GM12891 (cell line): ENCODE measurements at places on chromosomes 5 and 9.

GRCh38 chr5:173733425-173733824 lies 117.0 kb upstream of the BOD1 start:
- DNase-seq: no peak

- DNase-seq: peak; percentile 18
Observed at GRCh38 chr9:100437860-100438805, 11.2 kb downstream of the MSANTD3 start.

GRCh38 chr9:29183971-29184370 lies 1610.7 kb upstream of the C9orf72 start:
- DNase-seq: no peak

DNA sequence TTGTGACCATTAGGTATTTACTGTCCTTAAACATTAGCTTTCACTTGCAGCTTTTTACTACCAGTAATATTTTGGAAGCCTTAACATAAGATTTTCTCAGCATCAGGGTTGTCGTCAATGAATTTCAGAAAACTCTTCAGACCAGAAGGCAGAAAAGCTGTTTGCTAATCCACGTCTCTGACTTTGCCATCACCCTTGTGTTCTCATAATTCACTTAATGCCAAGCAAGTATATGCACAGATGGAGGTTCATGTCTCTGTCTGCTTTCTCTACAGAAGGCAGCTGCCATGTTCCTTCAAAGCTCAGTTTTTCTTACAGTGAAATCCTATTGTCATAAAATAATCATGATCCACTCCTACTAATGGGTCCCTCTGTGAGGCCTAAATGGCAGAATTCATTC lies 37.7 kb upstream of the LRRC19 start:
- DNase-seq: no peak

DNA sequence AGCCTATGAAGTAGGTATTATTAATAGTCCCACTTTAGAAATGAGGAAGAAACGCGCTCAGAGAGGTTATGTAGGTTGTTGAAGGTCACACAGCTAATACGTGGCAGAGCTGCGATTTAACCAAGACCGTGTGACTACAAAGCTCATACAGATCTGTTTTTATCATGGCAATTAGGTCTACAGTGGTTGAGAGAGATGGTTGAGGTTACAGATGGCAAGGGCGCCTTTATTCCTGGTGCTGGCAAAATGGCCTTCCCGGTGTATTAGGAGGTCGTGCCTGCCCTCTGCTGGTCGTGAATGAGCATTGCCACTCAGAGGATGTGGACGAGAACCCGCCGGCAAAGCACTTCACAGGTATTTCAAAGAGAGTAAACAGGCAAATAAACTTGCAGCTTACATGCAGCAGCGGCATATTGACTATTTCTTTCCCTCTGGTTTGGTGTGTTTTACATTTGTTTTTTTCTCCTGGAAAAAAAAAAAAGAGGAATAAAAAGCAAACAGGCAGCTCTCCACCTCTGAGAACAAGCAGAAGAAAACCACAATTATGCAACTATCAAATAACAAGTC lies 65.3 kb upstream of the EGFLAM start:
- peak; percentile 43 for DNase-seq

DNA sequence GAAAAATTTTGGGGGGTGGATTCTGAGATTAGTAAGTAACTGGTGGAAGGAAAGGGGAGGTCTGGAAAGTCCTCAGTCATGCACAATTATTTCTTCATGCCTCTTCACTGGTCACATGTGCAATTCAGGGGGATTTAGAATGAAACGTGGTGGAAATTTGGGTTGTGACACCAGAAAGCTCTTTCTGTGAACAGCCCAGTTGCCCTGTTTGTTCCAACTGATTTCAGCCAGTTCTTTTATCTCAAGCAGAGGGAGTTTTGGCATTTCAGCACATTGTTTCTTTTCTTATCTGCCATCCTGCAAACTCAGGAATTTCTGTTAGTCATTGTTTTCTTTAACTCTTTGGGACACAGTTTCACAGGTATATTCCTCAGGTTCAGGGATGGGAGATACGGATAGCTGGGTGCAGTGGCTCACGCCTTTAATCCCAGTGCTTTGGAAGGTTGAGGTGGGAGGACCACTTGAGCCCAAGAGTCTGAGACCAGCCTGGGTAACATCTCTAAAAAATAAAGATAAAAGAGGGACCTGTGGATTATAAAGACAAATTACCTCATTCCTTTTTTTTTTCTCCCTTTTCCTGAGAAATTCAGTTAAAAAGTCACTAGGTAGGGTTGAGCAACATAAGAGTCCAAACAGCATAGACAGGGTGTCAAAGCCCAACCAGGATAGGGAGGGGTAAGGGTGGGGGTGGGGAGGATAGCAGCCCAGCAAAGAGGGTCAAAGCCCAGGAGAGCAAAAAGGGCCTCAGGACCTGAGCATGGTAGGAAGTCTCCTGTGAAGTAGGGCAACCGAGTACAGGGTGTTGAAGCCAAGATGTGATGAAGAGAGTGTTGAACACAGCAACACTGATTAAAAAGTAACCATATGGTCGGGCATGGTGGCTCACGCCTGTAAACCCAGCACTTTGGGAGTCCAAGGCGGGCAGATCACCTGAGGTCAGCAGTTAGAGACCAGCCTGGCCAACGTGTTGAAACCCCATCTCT lies 5.4 kb upstream of the B4GALT1 start:
- DNase-seq: no peak

- no peak for DNase-seq
Observed at GRCh38 chr5:112156211-112156610, 262.9 kb downstream of the EPB41L4A start.

DNA sequence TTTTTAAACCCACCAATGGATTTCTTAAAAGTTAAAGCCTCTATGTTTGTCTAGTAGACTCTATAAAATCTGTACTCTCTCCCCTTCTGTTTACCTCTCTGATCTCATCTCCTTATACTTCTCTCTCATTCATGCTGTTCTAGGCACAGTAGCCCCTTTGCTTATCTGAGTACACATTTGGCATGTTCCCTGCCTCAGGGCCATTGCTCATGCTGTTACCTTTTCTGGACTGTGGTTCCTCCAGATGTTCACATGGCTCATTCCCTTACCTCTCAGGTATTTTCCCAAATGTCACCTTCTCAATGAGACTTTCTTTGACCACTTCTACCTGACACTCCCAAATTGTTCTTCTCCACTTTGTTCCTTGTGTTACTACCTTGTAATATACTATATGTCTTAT lies 176.1 kb downstream of the CWC27 start:
- no peak for DNase-seq

DNA sequence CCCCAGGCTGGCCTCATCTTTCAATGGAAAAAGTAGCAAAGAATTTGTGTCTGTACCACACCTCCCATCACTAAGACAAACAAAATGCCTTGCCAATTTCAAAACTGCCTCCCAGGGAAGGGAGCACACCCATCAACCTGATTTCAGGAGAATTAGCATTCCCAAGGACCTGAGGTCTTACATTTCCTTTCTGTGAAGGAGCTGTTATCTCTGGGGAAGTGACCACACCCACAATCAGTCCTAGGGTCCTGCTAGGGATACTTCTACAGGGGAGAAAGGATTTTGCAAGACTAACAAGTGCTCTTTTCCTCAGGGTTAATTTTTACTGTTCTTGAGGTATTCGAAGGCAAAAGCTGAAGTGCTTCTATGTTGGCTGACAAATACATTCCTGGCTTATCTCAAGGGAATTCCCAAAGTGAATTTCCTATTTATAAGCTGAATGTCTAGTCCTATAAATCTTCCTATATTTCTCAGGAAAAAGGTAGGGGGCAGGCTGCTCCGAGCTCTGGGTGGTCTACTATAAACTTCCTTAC lies 97.4 kb upstream of the ITGA1 start:
- no peak for DNase-seq

DNA sequence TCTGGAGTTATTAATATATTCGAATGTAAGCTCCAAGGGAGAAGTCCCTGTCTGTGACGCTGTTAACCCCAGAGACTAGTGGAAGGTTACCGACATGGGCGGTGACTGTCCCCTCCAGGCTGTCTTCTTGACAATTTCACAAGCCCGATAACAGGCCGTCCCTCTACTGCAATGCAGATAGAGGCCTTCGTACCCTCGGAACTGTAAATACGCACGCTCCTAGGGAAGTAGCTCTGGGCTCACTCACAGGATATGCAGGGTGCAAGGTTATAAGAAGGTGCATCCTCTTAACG lies 680 bp upstream of the RFK start:
- DNase-seq: peak; percentile 16

GRCh38 chr5:133680830-133681565 lies 68.7 kb upstream of the FSTL4 start:
- no peak for DNase-seq

DNA sequence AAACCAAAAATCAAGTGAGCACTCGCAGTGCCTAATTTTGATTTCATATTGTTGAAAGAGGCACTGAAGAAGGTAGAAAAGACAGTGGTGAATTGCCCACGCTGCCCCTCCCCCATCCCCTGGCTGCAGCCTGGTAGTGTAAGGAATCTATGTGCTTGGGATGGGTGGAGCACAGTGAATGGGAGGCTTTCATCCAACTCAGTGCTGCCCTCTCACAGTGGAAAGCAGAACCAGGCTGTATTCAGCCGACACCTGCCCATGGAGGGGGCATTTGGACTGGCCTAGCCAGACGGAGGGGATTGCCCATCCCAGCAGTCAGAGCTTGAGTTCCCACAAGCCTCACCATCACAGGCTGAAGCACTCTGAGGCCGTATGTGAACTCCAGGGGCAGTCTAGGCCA lies 800.4 kb upstream of the DMAC1 start:
- no peak for DNase-seq

DNA sequence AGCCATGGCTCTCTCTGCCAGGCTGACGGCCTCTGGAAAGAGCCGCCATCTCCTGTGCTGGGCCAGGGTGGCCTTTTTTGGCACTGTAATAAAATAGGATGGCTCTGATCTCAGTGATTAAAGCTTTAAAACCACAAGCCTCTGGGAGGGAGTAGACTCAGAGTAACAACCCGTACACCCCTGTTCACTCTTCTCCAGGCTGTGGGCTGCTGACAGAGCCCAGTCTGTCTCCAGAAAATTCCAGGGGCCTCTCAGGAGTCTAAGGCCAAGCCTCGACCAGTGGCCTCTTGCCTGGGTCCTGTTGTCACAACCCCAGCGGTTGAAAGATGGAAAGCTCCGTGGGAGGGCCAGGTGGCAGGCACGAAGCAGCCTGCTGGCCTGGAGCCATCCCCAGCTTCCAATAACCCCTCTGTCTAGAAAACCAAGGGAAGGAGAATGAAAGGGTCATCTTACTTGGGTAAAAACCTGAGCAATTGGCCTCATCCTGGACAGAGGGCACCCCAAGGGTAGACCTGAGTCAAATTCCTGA lies 286.7 kb upstream of the ZNF462 start:
- DNase-seq: no peak

DNA sequence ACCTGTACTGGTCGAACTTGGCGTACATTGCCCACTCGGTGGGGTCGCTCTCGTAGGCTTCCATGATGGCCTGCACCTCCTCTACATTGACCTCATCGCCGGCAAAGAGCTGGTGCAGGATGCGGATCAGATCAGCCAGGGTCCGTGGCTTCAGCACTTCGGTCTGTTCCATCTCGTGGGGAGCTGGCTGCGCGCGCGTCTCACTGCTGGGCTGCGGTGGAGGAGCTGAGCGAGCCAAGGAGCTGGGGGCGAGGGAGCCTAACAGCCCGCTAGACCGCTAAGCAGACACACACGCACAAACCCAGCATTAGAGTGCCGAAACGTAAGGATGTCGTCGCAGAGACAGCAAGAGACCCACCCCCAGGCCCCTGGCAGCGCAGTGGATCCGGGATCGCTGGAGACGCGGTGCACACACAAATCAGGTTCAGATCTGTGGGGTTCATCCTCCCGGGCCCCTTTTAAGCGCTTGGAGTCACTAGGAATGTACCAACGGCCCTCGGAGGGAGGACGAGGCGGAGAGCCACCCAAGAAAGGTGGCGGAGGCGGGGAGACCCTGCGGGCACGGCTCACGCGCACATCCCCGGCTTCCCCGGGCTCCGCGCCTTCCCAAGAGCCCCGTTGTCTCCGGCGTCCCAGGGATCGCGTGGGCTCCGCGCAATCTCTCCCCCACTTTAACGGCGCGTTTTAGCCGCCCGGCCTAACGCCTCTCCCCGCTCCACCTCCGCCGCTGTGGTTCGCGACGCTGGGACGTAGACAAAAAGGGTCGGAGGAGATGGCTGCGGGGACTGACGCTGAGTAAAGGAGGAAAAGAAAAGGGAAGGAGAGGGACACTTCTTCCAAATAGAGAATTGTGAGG lies at the start of gene CDO1:
Gene CDO1, minus strand, starts transcription at position 434 of the 856 bp plus-strand sequence. Its CDS starts 262 bp downstream, at position 172.
- peak; percentile 28 for DNase-seq

GRCh38 chr9:110809038-110809595 lies 140.5 kb downstream of the MUSK start:
- no peak for DNase-seq

GRCh38 chr9:37692622-37693221 lies 42.0 kb downstream of the FRMPD1 start:
- no peak for DNase-seq

DNA sequence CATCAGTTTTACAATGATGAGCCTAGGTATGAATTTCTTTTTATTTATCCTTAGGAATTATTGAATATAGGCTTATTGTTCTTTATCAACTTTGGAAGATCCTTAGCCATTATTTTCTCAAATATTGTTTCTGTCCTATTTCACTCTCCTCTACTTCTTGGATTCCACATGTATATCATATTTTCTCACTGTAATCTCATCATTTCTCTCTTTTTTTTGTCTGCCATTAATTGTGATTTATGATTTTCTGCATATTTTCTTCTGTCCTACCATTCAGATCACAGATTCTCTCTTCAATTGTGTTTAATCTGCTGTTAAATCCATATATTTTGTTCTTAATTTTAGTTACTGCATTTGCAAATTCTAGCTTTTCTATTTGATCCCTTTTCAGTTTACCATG lies 139.8 kb downstream of the ARRDC3 start:
- DNase-seq: no peak

DNA sequence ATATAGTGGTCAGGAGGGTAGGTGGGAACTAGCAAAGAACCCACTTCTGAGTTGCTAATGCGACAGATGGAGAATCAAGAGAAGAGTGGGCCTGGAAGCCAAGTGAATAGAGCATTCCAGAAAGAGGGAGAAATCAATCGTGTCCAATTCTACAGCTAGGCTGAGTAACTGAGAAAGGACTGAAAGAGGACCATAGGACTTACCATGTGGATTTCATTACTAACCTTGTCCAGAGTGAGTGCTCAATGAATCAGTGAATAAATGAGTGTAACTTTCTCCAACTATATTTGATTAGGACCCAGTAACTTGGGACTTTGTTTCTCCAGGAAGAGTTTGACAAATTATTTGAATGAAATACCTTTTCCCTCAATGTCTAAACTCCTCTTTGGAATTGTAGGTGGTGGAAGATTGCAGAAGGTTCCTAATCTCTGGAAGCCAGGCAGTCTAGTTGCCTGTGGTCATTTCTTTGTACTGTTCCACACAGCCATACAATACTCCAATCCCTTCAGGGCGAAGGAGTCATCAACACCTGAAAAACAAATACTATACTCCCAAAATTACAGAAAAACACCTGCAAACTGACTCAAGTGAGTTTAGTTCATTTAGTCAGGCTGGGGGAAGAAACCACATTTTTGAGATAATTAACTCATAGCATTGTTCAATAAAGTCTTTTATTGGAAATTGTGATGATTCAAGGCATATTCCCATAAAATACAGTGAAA lies 2.6 kb upstream of the F2RL1 start:
- DNase-seq: no peak

GRCh38 chr5:61379677-61380076 lies 47.6 kb downstream of the ZSWIM6 start:
- DNase-seq: no peak
